ENCODE measurements at places on chromosomes 3 and 15.

- no peak for DNase-seq
Measured at GRCh38 chr3:148759430-148759829, 61.7 kb downstream of the AGTR1 start.

DNA sequence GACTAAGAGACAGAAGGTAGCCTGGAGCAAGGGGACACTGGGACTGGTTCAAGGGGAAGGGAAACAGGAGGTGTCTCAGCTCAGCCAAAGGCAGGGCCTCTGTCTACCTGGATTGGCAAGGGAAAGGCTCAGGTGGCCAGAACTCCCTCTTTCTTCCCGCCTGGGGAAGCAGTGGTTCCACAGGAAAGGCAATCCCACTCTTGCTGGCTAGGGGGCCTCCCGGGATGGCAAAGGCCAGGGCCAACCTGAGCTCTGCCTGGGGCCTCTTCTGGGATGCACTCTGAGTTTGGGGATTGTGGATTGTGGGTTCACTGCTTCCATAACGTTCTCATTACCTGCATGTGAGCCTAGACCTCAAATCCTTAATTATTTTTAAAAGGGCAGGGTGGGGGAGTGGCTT is 13.0 kb upstream of the PARP6 start:
- DNase-seq: no peak

DNA sequence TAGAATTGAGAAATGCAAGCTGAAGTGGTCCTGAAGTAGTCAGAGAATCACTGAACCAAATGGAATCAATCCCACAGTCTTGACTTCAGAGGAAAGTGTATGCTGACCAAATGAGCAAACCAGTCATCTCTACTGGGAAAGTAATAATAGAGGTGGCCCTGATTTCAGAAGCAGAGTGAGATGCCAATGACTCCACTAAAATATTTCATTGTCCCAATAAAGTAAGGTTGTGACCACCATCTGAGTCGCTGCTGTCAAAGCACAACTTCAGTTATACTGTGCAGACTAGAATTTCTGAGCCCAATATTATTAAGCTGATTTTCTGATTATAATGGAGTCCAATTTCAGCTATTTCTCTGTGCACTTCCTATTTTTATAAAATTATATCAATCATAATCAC is 334.4 kb upstream of the THBS1 start:
- no peak for DNase-seq

GRCh38 chr15:89395461-89395871 is 60.8 kb upstream of the POLG start:
- no peak for DNase-seq

GRCh38 chr15:88391006-88391405 is 76.2 kb downstream of the MRPL46 start:
- no peak for DNase-seq

DNA sequence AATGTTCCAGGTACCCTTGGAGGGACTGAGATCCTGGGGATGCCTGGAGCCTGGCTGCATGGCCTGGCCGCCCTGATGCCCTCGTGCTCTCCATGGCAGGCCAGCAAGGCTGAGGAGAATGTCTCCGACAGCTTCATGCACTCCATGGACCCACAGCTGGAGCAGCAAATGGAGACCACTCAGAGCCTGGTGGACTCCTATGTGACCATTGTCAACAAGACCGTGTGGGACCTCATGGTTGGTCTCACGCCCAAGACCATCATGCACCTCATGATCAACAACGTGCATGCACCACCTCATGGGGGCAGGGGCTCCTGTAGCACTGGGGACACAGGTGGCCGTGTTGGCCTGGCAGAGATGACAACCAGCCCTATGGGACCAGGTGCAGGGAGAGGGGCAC is 19.7 kb downstream of the GOLGA6A start:
- DNase-seq: no peak

DNA sequence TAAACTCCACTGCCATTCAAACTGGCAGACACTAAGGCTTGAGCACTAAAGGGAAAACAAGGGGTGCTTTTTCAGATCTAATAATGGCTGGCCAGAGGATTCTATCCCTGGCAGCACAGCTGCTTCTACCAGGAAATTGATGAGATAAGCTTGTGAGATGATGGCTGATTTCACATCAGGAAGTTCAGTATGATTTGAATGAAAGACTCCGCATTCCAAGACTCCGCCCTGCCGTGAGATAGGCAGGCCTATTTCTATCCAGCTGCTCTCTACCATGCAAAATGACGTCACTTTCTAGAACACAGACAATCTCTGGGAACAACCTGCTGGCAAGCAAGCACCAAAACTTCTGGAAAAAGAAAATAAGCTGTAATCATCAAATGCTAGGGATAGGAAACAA is 171.8 kb downstream of the WDR76 start:
- DNase-seq: no peak

All from CD4-positive, alpha-beta T cell treated with Interleukin-12 subunit alpha and Interleukin-12 subunit beta, for 1 hour (primary cell).